ENCODE measurements at places on chromosomes 3 and 15.

DNA sequence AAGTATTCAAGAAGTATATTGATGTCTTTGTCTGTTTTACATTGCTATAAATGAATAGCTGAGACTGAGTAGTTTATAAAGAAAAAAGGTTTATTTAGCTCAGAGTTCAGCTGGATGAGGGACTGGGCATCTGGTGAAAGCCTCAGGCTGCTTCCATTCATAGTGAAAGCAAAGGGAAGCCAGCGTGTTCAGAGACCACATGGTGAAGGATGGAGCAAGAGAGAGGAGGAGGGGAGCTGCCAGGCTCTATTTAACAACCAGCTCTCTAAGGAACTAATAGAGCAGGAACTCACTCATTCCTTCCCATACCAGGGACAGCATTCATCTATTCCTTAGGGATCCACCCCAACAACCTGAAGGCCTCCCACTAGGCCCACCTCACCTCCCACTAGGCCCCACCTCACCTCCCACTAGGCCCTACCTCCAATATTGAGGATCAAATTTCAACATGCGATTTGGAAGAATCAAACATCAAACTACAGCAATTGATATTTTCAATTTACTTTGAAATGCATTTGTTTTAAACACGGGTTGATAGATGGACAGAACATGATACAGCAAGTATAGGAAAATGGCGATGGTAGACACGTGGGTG is 167.5 kb upstream of the HES1 start:
- no peak for DNase-seq

DNA sequence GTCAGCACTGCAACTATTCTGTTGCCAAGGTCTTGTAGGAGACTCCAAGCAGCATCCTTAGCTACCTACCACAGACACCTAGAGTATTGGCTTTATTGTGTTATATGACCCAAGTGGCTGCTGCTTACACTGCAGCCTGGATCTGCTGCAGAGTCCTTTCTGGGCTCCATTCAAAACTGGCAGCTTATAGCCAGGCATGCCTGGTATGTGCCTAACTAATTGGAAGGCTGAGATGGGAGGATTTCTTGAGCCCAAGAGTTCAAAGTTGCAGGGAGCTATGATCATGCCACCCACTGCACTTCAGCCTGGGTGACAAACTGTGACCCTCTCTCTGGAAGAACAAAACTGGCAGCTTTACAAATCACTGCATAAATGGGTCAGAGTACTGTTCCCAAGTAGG is 8.6 kb downstream of the NDUFB4 start:
- DNase-seq, result no peak

DNA sequence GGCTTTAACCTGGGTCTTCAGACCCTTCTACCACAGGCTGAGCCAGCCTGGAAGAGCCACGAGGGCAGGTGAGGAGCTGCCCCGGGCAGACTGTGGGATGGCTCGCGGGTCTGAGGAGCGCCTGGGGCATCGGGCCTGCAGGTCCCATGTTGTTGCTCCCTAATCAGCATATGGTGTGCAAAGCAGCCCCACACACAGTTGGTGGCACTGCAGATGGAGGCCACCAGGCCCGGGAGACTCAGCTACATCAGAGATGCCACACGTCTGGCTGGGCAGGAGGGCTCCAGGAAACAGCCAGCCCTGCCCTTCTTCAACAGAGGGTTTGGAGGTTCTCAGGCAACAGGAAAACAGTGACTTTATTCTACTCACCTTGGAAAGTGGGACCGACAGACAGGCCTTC is 63.9 kb downstream of the XXYLT1 start:
- no peak for DNase-seq

DNA sequence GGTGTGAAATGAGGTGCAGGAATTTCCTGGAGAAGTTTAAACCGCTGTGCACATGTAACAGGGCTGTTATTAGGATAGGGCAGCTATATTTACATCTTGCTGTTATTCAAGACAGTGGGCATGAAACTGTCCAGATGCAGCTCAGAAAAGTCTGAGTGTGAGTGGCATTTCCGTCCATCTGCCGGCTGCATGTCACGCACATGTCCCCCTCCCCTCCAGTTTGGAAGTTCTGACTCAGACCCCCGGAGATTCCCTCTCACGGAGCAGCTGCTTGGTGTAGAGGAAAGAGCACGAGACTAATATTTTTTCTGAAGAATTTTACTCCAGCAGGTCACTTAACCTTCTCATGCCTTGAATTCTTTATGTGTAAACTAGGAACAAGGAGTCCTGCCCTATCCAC is 69.8 kb downstream of the FEM1B start:
- DNase-seq, result no peak

DNA sequence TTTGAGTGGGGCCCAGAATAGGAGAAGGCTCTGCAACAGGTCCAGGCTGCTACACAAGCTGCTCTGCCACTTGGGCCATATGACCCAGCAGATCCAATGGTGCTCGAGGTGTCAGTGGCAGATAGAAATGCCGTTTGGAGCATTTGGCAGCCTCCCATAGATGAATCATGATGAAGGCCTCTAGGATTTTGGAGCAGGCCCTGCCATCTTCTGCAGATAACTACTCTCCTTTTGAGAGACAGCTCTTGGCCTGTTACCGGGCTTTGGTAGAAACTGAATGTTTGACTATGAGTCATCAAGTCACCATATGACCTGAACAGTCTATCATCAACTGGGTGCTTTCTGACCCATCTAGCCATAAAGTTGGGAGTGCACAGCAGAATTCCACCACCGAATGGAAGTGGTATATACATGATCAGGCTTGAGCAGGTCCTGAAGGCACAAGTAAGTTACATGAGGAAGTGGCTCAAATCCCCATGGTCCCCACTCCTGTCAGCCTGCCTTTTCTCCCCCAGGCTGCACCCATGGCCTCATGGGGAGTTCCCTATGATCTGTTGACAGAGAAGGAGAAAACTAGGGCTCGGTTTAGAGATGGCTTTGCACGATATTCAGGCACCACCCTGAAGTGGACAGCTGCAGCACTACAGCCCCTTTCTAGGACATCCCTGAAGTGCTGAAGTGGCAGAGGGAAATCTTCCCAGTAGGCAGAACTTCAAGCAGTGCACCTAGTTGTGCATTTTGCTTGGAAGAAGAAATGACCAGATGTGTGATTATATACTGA is 971.4 kb downstream of the MCTP2 start:
- DNase-seq, result no peak

DNA sequence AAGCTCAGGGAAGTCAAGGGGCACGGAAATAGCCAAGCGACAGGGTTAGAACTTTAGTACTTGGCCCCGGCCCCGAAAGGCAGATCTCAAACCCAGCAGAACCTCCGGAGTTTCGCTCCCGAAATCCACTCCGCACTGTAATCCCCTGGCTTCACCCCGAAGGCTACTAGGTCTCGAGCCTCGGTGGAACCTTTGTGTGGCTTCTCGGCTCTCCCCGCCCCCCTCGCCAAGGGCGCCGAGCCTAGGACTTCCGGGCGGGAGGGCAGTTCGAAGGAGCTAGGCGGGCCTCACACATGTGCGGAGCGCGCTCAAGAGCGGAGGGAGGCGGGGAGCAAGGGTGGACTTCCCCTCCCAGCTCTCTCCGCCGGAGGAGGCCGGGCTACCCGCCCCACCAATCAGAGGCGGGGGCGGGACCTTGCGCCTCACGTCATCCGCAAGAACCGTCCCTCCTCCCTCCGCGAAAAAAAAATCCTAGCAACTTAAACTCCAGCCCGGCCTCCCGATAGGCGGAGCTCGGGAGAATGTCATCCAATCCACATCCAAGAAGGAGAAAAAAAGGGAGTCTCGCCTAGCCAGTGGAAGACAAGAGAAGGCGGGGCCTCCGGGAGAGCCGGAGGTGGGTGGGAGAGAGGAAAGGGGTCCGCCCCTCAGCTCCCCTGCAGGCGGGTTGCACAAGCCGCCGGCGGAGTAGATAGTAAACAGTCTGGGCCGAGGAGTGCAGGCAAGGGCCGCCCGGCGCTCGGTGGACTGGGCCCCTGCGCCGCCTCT is 2.4 kb upstream of the SIN3A start:
- peak; percentile 99 for DNase-seq

- DNase-seq, result peak; percentile 52
These were observed 100.0 kb upstream of the IGF1R start for GRCh38 chr15:98548139-98548971.

- no peak for DNase-seq
These were observed 66.5 kb upstream of the SH3GL3 start for GRCh38 chr15:83380682-83381081.

DNA sequence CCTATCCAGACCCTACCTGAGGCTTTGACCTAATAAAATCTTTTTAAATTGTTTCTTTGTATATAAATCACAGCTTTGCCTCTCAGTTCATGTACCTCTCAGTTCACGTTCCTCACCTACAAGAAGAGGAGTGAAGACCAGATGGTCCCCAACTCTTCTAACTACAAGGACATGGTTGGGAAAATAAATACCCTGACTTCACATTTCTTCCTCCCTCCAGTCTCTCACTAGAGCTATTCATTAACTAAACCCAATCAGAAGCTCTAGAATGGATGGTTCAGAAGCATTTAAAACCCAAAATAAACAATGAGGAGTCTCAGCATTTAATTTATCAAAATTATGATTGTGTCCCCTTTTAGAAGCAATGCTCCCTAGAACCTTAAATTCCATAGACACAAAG is 97.3 kb upstream of the AGTR1 start:
- no peak for DNase-seq

DNA sequence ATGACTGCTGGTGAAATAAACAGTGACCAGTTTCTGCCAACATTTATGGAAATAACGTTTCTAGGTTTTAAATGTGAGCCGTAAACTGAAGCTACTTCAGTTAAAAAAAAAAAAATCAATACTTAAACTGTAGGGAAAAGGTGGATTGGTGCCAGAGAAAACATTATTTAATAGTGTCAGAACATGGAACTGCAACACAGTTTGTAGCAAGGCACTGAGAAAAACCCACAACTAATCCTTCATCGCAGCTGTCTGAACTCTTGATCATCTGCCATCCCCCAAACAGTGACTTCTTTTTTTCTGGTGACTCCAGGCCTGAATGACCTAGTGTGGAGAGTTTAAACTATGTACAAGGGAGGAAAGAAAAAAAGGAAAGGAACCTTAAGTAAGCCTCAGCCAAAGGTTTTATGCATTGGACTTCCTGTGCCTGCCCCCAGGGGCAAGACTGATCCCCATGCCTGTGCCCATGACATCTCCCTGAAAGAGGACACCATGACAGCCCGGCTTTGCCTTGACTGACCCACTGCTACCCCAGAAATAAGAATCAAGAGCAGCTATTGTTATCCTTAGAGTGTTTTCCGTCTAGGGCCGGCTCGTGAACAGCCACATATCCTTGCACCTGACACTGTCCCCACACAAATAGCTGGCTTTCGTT is 33.1 kb downstream of the CRTAP start:
- no peak for DNase-seq

- DNase-seq, result peak; percentile 48
These were observed 968 bp upstream of the TMEM266 start for GRCh38 chr15:76058714-76059319.

DNA sequence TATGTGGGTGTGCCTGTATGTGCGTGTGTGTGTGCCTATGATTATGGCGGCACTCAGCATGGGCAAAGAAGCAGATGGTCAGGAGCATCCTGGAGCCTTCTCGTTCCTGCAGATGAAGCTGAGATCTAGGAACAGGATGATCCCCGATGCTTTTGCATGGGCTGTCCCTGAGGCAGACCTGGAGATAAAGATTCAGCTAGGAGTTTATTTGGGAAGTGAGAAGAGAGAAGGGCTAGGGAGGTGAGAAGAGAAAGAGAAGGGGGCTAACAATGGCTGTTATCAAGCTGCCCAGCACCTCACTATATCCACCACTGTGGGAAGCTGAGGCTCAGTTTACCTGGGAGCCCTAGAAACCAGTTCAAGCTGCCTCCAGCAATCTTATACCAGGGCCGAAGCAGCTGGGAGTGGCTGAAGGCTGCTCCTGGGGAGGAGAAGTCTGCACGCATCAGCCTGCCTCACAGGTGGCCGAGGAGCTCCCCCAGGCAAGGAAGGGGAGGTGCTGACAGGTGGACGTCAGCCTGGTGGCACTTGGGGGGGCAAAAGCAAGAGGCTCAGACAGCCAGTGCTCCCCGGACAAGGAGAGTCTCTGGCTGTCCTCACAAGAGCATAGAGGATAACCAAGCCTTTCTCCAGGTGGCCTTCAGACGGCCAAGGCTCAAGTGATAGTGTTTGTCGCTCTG is 94.0 kb upstream of the IQSEC1 start:
- DNase-seq, result no peak

- DNase-seq, result no peak
These were observed 43.3 kb upstream of the SIAH2 start for GRCh38 chr3:150806185-150806835.

- no peak for DNase-seq
These were observed 694.7 kb downstream of the ZNF385D start for GRCh38 chr3:21056293-21056692.

- no peak for DNase-seq
These were observed 22.2 kb downstream of the IQSEC1 start for GRCh38 chr3:13051066-13051465.

GRCh38 chr3:44224131-44224530 is 17.6 kb upstream of the TOPAZ1 start:
- DNase-seq, result no peak

- no peak for DNase-seq
These were observed 84.2 kb downstream of the SEC22A start for GRCh38 chr3:123285931-123286307.

GRCh38 chr3:172159962-172160538 is 120.7 kb downstream of the FNDC3B start:
- no peak for DNase-seq

- DNase-seq, result no peak
These were observed 6.3 kb downstream of the RBSN start for GRCh38 chr3:15092686-15093085.

DNA sequence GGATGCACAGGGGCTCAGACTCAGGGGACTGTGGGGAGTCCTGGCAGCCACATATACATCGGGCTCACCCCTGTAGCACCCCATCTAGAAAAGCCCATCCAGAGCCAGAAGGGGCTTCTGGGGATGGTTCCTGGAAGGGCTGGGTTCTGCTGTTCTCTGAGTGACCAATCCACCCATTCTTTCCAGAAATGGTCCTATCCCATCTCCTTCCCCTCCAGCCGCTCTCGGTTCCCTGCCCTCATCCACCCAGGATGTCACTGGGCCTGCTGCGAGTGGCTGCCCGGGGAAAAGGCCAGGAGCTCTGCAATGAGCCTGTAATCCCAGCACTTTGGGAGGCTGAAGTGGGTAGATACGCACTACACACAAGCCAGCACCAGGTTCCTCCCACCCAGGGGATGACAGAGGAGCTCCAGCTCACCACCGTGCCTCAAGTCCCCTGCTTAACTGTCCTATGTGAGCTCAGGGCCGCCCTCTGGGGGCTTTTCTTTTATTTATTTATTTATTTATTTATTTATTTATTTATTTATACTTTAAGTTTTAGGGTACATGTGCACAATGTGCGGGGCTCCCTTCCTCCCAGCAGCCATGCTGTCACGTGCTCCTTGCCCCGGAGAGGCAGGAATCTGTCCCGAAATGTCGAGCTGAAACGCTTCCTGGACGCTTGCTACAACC is 13.6 kb upstream of the CSK start:
- peak; percentile 10 for DNase-seq
